ENCODE measurements at places on chromosomes 5 and 9.

- H3K27me3 ChIP-seq = peaks cover 15% of the 10 kb centered on the region
- H3K4me1 ChIP-seq = peaks cover 3% of the 10 kb centered on the region
- no peak overlapping the region for H3K27ac ChIP-seq
- no peaks in the 10 kb centered on the region for H3K36me3 ChIP-seq
Observed at GRCh38 chr9:126722252-126722921, 82.5 kb upstream of the ZBTB43 start.

- DNase-seq = peak; percentile 58
- H3K27me3 ChIP-seq = peaks cover 14% of the 10 kb centered on the region
- H3K4me3 ChIP-seq = peak overlapping the region; percentile 48
- H3K4me1 ChIP-seq = peaks cover 23% of the 10 kb centered on the region
- H3K36me3 ChIP-seq = peaks cover 6% of the 10 kb centered on the region
Observed at GRCh38 chr9:137606005-137606621, 627 bp downstream of the ARRDC1 start.

DNA sequence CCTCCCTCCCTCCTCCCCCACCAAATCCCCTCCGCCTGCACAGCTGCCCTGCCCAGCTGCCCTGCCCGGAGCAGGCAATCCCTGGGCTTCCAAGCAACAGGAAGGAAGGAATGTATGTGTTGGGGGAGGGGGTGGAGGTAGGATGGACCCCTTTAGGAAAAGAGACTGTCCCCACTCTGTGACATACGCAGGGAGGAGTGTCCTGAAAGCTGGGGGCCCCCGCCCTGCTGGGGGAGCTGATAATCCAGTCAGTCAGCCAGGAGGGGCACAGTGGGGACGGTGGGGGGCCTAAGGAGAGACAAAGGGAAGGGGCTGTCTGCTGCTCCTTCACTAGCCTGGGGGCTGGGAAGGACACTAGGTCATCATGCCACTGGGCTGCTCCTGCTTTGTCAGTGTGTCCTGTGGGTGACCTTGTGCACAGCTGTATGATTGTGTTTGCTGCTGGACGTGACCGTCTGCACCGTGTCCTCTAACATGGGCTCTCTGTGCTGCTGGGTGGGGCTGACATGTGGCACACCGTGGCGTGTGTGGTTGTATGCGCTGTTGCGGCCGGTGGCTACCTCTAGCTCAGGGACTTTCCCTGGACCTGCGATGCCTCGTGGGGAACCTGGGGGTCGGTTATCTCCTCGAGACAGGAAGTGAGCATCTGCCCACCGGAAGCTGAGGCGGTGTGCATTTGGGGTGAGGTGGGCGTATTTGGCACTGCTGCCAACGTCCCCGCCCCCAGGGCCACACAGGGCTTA lies 3.0 kb downstream of the N4BP3 start:
- H3K27me3 ChIP-seq = peaks cover 54% of the 10 kb centered on the region
- H3K27ac ChIP-seq = no peak overlapping the region
- DNase-seq = no peak
- H3K4me3 ChIP-seq = no peak overlapping the region
- H3K36me3 ChIP-seq = no peaks in the 10 kb centered on the region

GRCh38 chr9:89051421-89052025 lies 60.3 kb downstream of the S1PR3 start:
- H3K27me3 ChIP-seq = no peaks in the 10 kb centered on the region
- H3K4me3 ChIP-seq = no peak overlapping the region
- peaks cover 7% of the 10 kb centered on the region for H3K4me1 ChIP-seq
- H3K36me3 ChIP-seq = no peaks in the 10 kb centered on the region

- no peak for DNase-seq
- peaks cover 30% of the 10 kb centered on the region for H3K4me1 ChIP-seq
- H3K36me3 ChIP-seq = no peaks in the 10 kb centered on the region
- no peak overlapping the region for H3K27ac ChIP-seq
- no peak overlapping the region for H3K4me3 ChIP-seq
Observed at GRCh38 chr9:136740491-136740890, 2.2 kb downstream of the LCN10 start.

GRCh38 chr9:90038763-90039162 lies 434.0 kb downstream of the GADD45G start:
- H3K27ac ChIP-seq = no peak overlapping the region
- H3K4me3 ChIP-seq = no peak overlapping the region
- H3K27me3 ChIP-seq = no peaks in the 10 kb centered on the region
- no peaks in the 10 kb centered on the region for H3K36me3 ChIP-seq
- DNase-seq = no peak

- no peaks in the 10 kb centered on the region for H3K27me3 ChIP-seq
- no peaks in the 10 kb centered on the region for H3K4me1 ChIP-seq
- DNase-seq = no peak
- H3K36me3 ChIP-seq = peaks cover 13% of the 10 kb centered on the region
- H3K4me3 ChIP-seq = no peak overlapping the region
Observed at GRCh38 chr5:62333250-62333794, 27.3 kb downstream of the KIF2A start.

GRCh38 chr9:130607640-130608420 lies 28.5 kb downstream of the FUBP3 start:
- no peak overlapping the region for H3K4me3 ChIP-seq
- DNase-seq = no peak
- no peaks in the 10 kb centered on the region for H3K27me3 ChIP-seq
- no peaks in the 10 kb centered on the region for H3K4me1 ChIP-seq

GRCh38 chr5:42491699-42492098 lies 68.5 kb downstream of the GHR start:
- H3K27me3 ChIP-seq = no peaks in the 10 kb centered on the region
- DNase-seq = no peak
- H3K4me1 ChIP-seq = no peaks in the 10 kb centered on the region
- H3K36me3 ChIP-seq = no peaks in the 10 kb centered on the region
